Pons (tissue), 1 donor: ENCODE measurements at places on chromosomes 2 and 18.

GRCh38 chr2:189648846-189649509, 12.3 kb upstream of the ASNSD1 start:
- DNase-seq: no peak

- DNase-seq: no peak
Measured at GRCh38 chr2:193885419-193885818, 1690.7 kb upstream of the TMEFF2 start.

DNA sequence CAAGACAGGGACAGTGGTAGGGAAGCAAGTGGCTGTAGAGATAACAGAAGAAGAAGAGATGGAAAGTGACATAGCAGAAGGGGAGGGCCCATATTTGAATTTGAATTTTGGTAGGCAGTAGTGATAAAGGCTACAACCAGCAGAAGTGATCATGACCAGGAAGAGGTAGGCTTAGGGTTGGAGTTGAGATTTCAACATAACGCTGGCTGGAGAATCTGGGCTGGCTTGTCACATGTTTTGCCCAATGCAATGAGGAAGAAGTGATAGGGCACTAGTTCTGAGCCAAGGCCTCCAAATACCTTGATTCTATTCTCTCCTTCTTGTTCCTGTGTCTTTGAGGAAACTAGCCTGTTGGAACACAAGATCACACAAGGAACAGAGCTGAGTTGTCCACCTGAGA, 69.4 kb downstream of the SCG2 start:
- DNase-seq: no peak

- no peak for DNase-seq
Measured at GRCh38 chr2:38092196-38092902, 16.4 kb upstream of the CYP1B1 start.

DNA sequence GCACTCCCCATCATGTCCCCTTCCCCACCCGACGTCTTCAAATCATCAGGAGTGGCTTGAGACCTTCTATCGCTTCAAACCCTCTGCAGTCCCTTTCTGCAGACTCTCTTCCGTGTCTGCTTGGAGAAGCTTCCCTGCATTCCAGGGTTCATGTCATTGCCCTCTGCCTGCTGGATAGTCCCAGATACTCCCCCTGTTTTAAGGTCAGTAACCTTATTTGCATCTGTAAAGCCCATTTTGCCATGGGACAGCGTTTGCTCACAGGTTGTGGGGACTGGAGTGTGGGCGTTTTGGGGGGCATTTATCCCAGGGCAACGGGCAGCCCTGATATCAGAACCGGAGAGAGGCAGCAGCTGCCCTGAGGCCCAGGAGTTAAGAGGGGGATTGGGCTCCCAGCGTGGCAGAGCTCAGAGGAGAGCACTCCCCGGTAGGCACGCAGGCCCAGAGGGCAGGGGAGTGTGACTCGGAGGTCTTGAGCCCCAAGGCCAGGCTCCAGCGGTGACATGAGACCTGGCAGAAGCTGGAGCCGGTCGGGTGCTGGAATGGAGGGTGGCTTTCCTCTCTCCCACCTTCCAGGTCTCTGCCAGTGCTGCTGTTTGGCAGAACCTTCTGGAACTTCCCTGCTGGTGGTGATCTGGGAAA, 73.8 kb downstream of the RTP5 start:
- DNase-seq: no peak

DNA sequence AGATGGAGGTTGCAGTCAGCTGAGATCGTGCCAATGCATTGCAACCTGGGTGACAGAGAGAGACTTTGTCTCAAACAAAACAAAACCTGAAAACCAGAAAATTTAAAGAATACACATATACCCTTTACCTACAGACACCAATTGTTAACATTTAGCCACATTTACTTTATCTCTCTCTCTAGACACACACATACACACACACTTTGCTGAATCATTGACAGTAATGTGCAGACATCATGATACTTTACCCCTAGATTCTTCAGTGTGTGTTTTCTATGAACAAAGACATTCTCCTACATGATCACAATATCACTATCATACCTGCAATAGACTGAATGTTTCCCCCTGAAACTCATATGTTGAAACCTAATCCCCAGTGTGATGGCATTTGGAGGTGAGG, 10.2 kb upstream of the CFLAR start:
- no peak for DNase-seq

- DNase-seq: no peak
Measured at GRCh38 chr18:6626457-6626856, 103.1 kb upstream of the ARHGAP28 start.

DNA sequence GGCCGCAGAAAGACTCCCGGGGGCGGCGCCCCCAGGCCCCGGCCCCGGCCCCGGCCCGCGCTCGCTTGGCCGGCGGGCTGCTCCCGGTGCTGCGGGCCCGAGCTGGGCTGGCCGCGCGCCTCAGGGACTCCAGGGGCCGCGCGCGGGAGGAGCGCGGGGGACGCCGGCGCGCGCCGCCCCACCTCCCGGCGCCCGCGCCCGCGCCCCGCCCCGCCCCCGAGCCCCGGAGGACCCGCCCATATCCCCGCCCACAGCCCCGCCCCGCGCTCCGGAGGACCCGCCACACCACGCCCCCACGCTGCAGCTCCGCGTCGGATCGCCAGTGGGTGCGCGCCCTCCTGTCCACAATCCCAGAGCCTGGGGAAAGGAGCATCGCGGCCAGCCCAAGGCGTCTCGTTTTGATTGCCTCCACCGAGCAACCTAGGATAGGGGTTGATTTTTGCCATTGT, at the start of gene PARD6G:
Gene PARD6G, minus strand, starts transcription at position 122 of the 449 bp plus-strand sequence. CDS start 166 bp downstream, outside the sequence.
- peak; percentile 75 for DNase-seq

- DNase-seq: peak; percentile 59
Measured at GRCh38 chr18:6920099-6920955, 190.8 kb downstream of the ARHGAP28 start.

GRCh38 chr2:71240794-71241193, 13.9 kb upstream of the PAIP2B start:
- DNase-seq: peak; percentile 32

DNA sequence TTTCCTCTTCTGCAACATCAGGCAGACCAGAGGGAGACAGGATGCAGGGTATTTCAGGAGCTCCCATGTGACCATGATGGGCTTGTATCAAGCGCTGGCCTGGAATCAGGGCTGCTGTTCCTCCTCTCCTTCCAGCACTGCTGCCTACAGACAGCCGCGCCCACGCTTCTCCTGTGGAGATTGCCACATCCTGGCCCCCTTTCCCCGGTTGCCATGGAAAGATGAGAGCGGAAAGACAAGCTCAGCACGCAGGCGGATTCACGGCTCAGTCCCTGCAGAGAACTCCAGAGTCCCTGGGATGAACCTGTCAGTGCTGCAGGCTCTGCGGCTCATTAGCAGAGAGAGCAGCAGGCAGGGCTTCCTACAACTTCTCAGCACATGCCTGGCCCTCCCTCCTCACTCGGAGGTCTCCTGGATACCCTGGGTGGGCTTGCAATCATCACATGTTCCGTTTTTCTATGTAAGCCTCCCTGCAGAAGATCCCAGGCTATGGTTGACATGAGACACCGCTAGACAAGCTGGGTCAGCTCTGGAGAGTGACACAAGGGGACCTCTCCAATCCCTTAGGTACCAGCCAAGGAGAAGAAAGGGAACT, 497.8 kb upstream of the MYT1L start:
- DNase-seq: no peak

DNA sequence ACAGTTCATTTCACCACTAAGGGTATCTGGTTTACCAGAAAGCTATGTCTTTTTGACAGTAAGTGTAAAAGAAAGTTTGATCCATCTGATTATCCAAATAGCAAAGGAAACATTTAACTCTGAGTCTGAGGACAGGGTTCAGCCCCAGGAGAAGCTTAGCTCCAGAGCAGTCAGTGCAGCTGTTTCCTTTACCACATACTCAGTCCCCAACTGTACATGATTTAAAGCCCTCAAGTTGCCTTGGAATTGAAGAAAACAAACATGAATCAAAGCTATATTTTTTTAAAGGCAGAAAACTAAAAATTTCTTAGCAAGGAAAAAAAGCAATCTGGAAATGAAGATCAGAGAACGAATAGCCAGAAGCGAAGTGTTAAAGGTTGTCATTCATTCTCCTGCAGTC, 746.0 kb downstream of the METTL4 start:
- no peak for DNase-seq

GRCh38 chr2:79210274-79210917, 50.8 kb upstream of the REG3A start:
- no peak for DNase-seq

- no peak for DNase-seq
Measured at GRCh38 chr2:100554798-100555407, 7.9 kb upstream of the PDCL3 start.

DNA sequence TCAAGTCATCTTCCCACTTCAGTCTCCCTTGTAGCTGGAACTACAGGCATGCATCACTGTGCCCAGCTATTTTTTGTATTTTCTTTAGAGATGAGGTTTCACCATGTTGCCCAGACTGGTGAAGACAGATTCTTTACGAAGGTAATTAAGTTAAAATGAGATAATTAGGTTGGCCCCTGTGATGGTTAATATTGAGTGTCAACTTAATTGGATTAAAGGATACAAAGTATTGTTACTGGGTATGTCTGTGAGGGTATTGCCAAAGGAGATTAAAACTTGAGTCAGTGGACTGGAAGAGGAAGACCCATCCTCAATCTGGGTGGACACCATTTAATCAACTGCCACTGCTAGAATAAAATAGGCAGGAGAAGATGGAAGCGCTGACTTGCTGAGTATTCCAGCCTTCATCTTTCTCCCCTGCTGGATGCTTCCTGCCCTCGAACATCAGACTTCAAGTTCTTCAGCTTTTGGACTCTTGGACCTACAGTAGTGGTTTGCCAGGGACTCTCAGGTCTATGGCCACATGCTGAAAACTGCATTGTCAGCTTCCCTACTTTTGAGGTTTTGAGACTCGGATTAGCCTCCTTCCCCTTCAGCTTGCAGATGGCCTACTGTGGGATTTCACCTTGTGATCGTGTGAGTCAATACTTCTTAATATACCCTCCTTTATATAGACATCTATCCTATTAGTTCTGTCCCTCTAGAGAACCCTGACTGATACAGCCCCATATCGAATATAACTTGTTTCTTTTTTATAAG, 269.1 kb downstream of the TMX3 start:
- DNase-seq: no peak

DNA sequence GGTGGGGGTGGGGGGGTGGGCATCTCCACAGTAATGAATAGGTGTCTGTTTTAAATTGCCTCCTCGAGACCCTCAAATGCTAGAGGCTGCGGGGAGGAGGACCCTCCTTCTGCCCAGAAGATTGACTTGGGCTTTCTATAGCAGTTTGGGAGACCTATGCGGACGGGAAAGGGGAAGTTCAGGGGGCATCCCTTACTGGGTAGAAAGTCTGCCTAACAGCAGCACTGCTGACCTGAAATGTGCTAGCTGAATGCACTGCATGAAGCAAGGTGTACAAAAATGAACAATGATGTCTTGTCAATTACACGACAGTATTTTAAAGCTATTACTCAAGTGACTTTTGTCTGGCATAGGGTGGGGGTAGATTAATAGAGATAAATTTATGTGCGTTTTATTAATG, 2.5 kb downstream of the DCC start:
- no peak for DNase-seq

- DNase-seq: no peak
Measured at GRCh38 chr2:64212801-64213321, 68.6 kb upstream of the PELI1 start.

DNA sequence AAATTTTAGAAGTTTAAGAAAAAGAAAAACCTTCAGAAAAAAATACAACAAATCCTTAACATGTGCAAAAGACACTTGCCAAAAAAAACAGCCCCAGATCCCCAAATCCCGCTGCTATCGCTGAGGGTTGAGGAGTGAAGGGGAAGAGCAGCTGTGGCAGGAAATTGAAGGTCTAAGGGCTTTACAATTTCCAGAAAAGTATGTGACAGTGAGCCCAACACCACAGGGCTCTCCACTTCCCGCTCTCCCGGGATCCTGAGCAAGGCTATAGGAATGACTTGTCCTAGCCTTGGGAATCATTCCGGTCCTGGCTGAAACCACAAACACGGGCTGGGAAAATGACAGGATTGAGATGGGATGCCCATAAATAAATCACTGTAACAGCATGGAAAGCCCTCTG, 191.4 kb downstream of the TMEM163 start:
- DNase-seq: no peak

- DNase-seq: no peak
Measured at GRCh38 chr2:56582570-56582969, 398.8 kb downstream of the CCDC85A start.

GRCh38 chr2:10363861-10364610, 61.3 kb downstream of the HPCAL1 start:
- DNase-seq: no peak

GRCh38 chr2:182980115-182980514, 58.1 kb downstream of the NCKAP1 start:
- peak; percentile 64 for DNase-seq

- peak; percentile 9 for DNase-seq
Measured at GRCh38 chr2:145682546-145683157, 1162.7 kb upstream of the ZEB2 start.

DNA sequence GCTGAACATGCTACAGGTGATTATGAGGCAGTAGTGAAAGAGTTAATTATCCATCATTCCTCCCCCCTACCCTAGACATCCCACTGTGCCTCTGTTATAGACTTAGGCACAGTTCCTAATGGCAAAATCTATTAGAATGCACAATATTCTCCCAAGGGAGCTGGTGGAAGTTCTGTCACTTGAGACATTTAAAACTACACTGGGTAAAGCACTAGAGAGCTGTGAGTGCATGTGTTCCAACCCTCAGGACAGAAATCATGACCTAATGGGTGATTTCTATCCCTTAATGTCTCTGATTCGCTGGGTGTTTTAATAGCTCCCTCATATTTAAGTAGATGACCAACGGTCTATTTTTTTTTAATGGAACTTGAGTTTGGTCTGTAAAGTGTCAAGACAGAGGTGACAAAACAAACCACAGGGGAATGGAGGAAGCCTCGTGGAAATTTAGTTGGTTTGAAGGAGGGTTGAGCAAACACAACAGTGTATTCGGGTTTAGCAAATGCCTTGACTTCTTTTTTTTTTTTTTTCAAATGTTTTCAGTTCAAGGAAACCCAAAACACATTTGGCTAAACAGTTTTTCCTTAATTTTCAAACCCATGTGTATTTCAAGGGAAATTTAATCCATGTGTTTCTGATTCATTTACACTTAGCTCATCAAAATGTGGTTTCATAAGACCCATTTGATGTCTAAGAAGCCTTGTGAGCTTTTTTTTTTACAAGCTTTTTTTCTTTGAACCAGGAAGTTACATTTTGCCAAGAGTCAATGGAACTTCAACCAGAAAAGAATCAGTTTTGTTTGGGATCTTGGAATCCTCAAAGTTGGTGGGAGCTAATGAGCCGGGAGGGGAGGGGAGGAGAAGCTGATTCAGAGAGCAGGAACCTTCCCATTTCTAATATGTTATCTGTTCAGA, 665.1 kb upstream of the ZEB2 start:
- DNase-seq: no peak

GRCh38 chr2:182543741-182544525, 117.1 kb upstream of the PDE1A start:
- DNase-seq: no peak

- DNase-seq: no peak
Measured at GRCh38 chr2:104772996-104773395, 80.9 kb upstream of the POU3F3 start.

GRCh38 chr2:54545702-54546450, 89.7 kb downstream of the SPTBN1 start:
- no peak for DNase-seq
